GM03348 (cell line): ENCODE measurements at places on chromosomes 7 and 10.

- DNase-seq = peak; percentile 21
These were observed 228.5 kb downstream of the CDK14 start for GRCh38 chr7:90824386-90825307.

GRCh38 chr7:108203537-108203936 is 73.4 kb upstream of the LAMB4 start:
- DNase-seq = no peak

DNA sequence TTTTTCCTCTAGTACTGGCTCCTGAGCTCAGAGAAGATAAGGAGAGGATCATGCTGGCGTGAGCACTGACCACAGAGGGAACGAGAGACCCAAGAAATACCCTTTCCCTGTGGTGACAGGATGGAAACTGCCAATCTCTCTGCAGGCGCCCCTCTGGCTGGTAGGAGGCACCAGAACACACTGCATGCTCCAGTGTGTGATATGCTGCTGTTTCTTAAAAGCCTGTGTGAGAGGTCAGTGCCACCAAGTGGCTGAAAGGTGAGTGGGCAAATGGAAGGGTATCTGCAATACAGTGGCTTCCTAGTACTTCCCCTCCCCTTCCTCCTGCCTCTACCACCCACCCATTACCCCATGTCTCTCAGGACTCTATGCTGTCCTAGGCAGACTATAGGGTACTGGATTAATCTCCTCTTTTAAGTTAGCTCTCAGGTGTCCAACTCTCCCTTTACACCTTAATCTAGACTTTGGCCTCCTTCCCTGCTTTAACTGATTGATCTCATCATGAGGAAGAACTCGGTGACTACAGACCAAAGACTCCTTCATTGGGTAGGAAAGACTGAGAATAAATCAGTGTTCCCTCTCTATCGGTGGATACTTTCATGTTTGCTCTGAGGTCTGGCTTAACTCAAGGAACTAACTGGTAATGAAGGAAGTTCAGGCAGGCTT is 283.6 kb downstream of the ADRA2A start:
- peak; percentile 63 for DNase-seq

DNA sequence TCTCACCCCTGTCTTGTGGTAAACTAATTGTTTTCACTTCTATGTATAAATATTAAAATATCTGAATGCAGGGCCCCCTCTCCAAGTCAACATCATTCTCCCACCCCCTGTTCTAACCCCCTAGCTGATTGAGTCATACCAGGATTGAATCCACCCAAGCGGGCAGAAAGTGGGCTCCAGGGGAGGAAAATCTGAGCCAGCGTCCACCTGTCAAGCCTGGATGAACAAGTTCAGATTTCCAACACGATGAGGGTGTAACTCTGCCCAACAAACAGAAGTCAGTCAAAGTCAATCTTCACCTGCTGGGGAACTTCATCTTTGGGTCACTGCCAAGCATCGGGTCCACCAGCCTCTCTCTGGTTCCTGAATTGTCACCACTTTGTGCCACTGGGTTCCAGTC is 162.9 kb upstream of the CELF2 start:
- DNase-seq = no peak

DNA sequence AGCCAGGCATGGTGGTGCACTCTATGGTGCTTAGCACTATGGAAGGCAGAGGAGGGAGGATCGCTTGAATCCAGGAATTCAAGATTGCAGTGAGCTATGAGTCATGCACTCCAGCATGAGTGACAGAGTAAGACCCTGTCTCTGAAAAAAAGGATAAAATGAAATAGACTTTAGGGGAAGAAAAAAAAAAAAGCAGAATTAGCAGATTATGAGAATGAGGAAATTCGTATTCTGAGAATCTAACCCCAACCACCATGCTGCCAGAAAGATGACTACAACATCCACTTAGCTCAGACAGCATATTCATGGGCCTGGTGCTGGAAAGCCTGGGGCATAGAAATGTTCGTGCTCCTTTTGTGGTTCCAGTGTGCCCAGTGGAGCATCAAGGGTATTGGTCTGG is 63.3 kb downstream of the TMEM26 start:
- DNase-seq = no peak

DNA sequence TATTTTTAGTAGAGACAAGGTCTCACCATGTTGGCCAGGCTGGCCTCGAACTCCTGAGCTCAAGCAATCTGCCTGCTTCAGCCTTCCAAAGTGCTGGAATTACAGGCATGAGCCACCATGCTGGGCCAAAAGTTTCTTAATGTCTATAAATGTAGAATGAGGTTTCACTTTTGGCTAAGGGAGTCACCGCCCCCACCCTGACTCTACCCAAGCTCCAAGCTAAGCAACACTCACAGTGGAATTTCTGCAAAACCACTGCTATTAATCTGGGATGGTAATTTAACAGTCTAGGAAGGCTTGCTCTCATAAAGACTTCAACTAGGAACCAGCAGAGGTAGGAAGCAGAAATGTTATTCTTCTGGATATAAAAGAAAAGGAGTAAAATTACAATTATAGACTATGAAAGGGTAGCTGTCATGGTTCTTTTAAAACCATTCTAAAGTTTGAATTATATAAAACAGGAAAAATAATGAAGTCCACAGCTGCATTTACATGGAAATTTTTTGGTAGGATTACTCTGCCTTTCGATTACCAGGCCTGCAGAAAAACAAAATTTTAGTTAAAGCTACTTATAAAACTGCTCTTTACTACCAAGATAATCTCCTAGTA is 211.6 kb downstream of the SFMBT2 start:
- DNase-seq = no peak

GRCh38 chr7:104231054-104232046 is 23.5 kb upstream of the ORC5 start:
- DNase-seq = peak; percentile 82

DNA sequence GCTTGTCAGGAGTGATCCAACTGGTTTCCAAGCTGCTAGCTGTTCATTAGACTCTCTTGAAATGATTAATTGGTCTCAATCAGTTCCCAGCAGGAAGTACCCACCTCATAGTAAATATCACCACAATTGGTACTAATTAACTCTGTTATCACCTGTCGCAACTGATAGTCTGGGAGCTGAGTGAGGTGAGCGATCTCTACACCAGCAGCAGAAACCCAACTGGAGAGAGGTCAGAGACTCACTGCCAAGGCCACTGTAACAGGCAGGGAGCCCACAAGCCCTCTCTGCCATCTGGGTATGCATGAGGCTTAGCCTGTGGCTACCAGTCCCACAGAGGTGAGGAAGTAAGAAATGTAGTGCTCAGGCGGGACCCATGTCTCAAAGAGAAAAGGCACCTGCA is 245.5 kb downstream of the DYNC1I1 start:
- no peak for DNase-seq

DNA sequence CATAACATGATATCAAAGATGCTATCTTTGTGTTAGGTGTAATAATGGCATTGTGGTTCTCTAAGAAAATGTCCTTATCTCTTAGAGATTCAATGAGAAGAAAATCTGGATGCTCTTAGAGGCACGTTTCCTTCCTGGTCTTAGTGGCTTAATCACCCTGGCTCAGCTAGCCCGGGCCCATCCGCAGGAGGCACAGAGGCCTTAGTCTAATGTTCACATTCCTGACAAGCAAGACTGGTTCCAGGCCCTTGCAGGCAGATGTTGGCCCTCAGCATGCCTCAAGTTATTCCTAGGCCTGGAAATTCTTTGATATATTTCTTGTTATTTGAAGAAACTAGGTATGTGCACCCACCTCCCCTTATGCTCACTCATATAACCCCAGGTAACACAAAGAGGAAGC is 357.6 kb downstream of the SFMBT2 start:
- no peak for DNase-seq

DNA sequence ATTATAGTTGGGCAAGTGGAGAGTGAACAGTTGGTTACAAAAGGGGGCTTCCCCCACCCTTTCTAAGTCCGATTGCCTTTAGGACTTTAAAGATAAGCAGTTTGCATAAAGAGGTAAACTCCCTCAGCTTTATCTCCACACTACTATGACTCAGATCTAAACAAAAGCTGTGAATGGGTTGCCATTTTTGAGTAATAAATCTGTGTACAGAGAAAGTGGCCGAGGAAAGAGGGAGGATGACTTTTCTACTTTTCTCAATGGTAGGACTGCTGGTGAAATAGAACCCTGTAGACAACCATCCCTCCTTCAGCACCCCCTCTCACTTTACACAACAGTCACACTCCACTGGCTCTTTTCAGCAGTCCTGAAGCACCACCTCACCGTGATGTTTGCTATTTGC is 71.2 kb downstream of the DNMBP start:
- no peak for DNase-seq

DNA sequence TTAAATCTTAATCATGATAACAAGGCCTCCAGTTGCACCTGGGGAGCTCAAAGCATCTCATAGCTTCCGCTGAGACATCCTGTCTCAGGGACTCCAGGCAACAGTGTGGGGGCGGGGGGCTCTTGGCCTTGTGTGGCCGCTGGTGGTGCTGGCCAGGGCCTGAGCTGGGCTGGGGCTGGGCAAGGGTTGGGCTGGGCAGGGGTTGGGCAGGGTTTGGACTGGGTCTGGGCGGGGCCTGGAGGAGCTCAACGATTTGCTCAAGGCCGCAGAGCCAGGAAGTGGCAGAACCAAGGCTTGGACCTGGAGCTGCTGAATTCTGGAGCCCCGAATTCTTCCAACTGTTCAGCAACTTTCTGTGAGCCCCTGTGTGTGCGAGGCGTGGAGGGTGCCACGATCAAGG is 37.9 kb upstream of the PSMG3 start:
- DNase-seq = no peak

DNA sequence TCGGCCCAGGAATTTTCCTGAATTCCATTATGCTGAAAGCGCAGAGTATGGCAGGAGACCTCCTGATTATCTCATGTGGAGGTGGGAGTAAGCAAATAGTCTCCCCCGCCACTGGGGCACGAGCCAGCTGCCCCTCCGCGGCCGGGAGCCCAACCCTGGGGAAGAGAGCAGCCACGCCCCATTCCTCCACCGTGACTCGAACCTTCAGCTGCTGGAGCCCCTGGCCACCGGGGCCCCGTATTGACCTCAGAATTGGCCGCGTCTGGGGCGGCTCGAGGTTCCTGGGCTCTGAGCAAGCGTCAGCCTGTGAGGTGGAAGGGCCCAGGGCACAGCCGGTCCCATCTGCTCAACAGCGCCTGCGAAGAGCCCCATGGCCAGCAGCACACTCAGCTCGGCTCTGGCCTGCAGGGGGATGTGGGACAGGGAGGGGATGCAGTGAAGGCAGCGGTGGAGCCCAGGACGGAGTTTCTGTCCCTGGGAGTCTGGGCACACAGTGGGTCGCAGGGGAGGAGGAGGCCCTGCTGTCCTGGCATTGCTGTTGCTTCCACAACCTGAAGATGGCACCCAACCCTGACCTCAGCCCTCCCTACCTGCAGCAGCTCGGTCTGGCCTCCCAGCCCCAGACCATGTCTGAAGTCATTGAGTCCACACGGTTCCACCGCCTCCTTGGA is 97.8 kb downstream of the CHST15 start:
- DNase-seq = peak; percentile 87

DNA sequence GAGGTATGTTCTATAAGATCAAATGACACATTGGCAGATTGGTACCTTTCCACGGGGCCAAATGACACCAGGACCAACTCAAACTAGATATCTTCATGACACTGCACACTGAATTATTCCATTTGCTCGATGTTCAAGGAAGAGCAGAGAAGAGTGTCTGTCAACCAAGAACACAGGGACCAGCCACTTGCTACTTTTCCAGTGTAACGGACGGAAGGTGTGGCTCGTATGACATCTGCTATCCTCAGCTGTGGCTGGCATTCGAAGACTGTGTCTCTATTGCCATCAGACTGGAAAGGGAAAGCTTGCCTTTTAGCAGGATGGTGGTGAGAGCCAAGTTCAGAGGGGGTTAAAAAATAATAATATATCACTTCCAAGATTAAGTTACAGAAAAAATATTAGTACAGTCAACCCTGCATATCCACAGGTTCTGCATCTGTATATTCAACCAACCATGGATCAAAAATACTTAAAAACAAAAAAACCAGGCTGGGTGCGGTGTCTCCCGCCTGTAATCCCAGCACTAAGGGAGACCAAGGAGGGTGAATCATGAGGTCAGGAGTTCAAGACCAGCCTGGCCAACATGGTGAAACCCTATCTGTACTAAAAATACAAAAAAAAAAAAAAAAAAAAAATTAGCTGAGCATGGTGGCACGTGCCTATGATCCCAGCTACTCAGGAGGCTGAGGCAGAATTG is 237.1 kb downstream of the PRPF18 start:
- no peak for DNase-seq

- DNase-seq = peak; percentile 85
These were observed 22.8 kb downstream of the C10orf105 start for GRCh38 chr10:71696628-71697326.

DNA sequence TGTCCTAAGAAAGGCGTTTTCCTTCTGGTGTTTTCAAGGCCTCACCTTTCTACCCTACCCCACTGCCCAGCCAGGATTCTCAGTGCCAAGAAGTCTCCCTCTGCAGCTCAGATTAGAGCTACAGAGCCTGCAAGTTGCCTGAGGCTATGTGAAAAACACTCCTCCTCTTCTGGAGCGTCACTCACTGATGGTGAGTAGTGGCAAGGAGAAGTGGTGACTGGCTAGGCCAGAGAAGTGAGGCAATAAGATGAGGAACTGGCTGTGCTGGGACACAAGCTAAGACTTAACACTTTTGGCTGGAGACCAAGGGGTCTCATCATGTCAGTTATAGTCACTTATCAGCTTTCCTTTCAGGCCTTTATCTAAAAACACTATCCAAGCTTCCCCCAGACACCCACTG is 86.7 kb upstream of the PRKAR2B start:
- DNase-seq = no peak

- DNase-seq = no peak
These were observed 65.4 kb downstream of the CDK14 start for GRCh38 chr7:90661290-90662151.

GRCh38 chr7:36506820-36507219 is 117.2 kb downstream of the ANLN start:
- no peak for DNase-seq

GRCh38 chr7:118312966-118313365 is 88.5 kb downstream of the ANKRD7 start:
- DNase-seq = no peak

GRCh38 chr10:72056113-72056512 is 32.2 kb downstream of the SPOCK2 start:
- no peak for DNase-seq

GRCh38 chr7:31114593-31115343 is 62.7 kb downstream of the ADCYAP1R1 start:
- DNase-seq = peak; percentile 37

DNA sequence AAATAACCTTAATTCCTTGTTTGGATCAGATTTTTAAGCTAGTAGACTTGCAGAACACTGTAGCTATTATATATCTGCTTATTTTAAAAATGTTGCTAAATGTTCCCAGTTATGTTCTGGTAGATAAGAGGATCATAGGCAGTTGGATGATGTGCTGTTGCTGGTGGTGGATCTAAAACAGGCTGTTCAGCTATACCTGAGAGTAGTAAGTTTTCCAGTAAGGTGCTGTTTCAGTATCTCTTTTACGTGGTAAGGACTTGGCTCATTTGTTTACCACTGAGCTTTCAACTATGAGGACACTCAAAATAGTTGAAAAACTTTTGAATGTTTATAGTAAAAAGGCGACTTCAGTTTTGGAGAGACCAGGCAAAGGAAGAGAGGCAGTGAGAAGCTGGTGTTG is 180.9 kb downstream of the CDK14 start:
- no peak for DNase-seq

- no peak for DNase-seq
These were observed 158.0 kb upstream of the ITGB1 start for GRCh38 chr10:33115738-33116719.

GRCh38 chr10:75612904-75613684 is 181.7 kb downstream of the LRMDA start:
- no peak for DNase-seq
